ENCODE measurements at places on chromosomes 7 and 10. TPM values are rescaled to one million over a fixed set of nuclear protein-coding genes. Genes with fewer than 3 reads are reported as not detected.
A peak's percentile ranks its signal among the peaks of the same experiment; 100 is the strongest.

DNA sequence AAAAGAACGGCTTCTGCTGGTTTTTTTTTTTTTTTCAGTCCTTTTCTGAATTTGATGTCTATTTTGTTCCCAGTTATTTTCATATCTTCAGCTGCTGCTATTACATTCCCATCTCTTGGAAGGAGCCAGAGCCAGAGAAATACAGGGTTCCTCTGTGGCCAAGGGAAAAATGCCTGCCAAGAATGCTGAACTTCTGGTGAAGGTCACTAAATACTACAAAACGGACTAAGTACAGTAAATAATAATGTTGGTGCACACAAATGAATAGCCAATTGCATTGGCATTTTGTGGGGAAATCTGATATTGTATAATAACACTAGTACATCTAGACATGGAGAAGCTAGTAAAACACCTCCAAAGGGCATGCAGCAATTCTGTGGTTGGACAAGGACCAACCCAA, 56.3 kb upstream of the ZEB1 start:
- no peak for DNase-seq
- H3K4me1 ChIP-seq: no peaks in the 10 kb centered on the region
- H3K4me3 ChIP-seq: no peak overlapping the region

SMO gene
- not detected for polyA plus RNA-seq

- H3K27ac ChIP-seq: no peak overlapping the region
- H3K36me3 ChIP-seq: peaks cover 16% of the 10 kb centered on the region
- H3K27me3 ChIP-seq: no peaks in the 10 kb centered on the region
These were observed 78.7 kb downstream of the DNAJB6 start for GRCh38 chr7:157415486-157415885.

DNA sequence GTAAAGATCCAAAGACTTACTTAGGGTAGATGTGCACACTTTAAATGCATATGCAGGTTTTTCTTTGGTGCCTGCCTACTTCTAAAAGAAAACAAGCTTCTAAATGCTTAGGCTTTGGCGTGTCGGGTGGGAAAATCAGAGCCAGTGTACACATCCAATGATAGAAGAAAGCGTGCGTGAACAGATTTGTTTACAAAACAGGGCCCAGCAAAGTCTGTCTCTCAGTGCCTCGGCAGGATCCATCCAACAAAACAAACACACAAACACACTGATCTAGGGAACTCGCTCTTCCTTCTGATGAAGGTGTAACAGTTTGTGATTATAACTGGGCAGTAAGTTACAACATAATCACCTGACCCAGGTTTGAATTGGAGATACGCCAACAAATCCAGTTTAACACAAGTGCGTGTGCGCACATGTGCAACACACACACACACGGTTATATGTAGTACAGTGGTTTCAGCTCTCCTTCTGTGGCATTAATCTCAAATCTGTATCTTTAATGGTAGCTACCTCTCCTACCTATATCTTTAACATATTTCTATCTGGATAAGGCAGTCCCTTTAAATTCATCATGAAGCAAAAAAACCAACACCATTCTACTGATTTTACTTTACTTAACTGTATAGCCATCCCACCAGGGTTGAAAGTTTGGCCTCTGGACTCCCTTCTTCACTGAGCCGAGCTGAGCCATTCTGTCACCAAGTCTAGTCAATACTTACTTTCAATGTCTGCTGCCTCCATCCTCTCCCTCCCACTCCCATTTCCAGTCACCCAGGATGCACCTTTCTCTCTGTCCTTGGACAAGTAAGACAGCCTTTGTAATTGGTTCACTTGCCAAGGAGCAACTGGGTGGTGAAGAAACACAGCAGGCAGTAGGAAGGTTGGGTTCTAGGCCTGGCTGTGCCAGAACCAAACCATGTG, 184.4 kb upstream of the KLF14 start:
- H3K36me3 ChIP-seq: peaks cover 48% of the 10 kb centered on the region
- peaks cover 88% of the 10 kb centered on the region for H3K4me1 ChIP-seq
- peak overlapping the region; percentile 95 for H3K27ac ChIP-seq
- H3K27me3 ChIP-seq: no peaks in the 10 kb centered on the region

GRCh38 chr7:45359776-45360175, 202.2 kb downstream of the RAMP3 start:
- DNase-seq: no peak
- H3K36me3 ChIP-seq: no peaks in the 10 kb centered on the region
- H3K27ac ChIP-seq: no peak overlapping the region
- no peak overlapping the region for H3K4me3 ChIP-seq
- H3K27me3 ChIP-seq: peaks cover 3% of the 10 kb centered on the region

HECTD2 gene
- polyA plus RNA-seq: 0.49 TPM

VWDE gene
- polyA plus RNA-seq: not detected

DOCK4 gene
- polyA plus RNA-seq: not detected

DNA sequence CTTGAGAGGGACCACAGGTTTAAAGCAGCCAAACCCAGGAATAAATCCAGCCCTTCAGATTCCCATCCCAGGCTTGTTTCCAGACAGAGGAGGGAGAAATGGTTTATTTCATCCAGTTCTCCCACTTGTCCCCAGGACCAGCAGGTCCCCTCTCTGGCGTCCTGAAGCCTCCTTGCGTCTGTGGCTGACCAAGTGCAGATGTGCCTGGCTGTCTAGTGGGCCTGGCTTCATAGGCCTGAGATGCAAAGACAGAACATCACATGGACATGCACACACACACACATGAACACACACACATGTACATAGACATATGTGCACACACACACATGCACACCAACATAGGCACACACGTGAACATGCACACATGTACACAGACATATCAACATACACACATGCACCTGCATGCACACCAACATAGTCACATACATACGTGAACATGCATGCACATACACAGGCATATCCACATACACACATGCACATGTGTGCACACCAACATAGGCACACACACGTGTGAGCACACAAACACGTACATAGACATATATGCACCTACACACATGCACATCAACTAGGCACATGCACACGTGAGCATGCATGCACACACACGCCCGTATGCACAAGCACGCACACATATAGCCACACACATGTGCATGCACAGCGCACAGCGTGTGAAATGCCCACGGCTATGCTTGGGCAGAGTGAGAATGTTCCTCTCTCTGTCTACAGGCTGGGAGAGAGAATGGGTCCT, 10.7 kb downstream of the FOXL3 start:
- H3K27ac ChIP-seq: no peak overlapping the region
- DNase-seq: no peak
- no peaks in the 10 kb centered on the region for H3K27me3 ChIP-seq
- no peaks in the 10 kb centered on the region for H3K4me1 ChIP-seq
- H3K36me3 ChIP-seq: no peaks in the 10 kb centered on the region

- peak overlapping the region; percentile 69 for H3K27ac ChIP-seq
- H3K4me3 ChIP-seq: peak overlapping the region; percentile 35
- H3K27me3 ChIP-seq: no peaks in the 10 kb centered on the region
These were observed 26.8 kb upstream of the RASGEF1A start for GRCh38 chr10:43293677-43294057.

All from CD4-positive, CD25-positive, alpha-beta regulatory T cell (primary cell).